AML-193 (cell line): ENCODE measurements at places on chromosomes 4 and X.
A peak's percentile ranks its signal among the peaks of the same experiment; 100 is the strongest.

DNA sequence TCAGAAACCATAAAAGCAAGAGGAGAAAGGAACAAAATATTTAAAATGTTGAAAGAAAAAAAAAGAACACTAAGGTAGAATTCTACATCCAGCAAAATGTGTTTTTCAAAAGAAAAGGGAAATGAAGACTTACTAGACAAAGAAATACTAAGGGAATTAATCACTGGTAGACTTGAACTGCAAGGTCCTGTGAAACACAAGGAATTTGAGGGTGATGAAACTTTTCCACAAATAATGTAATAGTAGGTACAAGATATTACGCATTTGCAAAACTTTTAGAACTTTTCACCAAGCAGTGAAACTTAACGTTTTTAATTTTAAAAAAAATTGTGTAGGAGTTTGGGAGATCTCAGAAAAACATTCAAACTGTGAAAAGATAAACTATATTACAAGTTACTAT lies 180.3 kb upstream of the MAGEB16 start:
- no peak for DNase-seq

DNA sequence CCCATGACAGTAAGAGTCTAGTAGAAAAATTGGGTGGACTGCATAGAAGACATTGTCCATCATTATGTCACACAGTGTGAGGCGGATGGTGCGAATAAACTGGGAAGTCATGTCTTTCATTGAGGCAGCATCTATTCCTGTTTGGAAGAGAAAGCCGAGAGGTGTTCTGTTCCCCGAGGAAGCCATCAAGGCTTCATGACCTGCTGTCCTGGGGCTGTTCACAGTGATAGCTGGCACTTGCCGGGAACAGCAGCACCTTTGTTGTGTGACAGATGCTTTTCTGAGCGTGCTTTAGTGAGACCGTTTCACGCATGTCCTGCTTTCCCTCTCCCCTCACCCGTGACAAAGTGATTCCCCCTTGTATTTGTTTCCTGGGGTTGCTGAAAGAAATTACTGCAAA lies 20.3 kb downstream of the RGS12 start:
- DNase-seq: no peak

GRCh38 chrX:108224727-108225621 lies 133.4 kb downstream of the ATG4A start:
- DNase-seq: no peak

DNA sequence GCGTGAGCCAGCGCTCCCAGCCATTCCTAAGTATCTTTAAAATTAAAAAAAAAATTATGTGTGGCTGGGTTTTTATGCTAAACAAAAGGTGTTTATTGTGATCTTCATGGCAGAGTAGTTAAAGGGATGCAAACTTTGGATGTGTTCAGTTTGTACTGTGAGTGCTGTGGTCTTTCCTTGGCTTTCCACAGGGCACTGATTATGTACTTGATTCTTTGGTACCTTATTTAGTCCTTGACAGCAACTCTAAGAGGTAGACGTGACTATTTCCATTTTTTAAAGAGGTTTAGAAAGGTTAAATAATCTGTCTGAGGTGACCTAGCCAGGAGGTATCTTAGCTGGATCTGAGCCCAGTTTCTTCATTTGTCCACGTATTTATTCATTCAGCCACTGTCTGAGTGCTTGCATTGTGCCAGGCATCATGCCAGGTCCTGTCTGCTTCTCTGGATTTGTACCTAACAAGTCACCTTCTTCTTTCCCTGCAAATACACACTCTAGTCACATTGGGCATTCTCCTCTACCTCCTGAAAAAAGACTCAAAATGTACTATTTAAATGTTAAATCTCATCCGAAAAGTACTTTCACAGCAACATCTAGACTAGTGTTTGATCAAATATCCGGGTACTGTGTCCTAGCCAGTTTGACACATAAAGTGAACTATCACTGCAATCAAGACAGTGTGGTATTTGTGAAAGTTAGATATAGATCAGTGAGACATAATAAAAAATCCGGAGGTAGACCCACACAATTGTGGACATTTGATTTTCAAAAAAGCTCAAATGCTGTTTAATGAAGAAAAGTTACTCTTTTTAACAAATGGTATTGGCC lies 31.5 kb downstream of the WWC2 start:
- DNase-seq: no peak

DNA sequence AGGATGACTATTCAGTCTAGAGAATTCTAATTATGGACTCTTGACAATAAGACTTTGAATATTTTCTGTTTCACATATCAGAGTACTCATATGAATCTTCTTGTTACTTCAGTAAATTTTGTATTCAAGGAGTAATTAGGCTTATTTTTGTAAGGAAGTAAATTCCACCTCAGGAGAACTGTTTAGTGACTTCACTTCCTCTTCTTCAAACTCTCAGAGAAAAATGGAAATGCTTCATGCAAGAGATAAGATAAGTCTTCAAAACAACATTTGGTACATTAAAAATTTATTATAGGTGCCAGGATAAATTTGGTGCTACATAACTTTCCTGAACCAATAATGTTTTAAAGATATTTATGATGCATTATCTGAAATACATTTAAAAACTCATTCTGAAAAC lies 1421.9 kb downstream of the PCDH7 start:
- DNase-seq: peak; percentile 39

GRCh38 chrX:24335871-24336270 lies 22.0 kb upstream of the SUPT20HL2 start:
- DNase-seq: no peak

- no peak for DNase-seq
These were observed 1.1 kb downstream of the RPS6KA6 start for GRCh38 chrX:84186603-84187532.

- DNase-seq: peak; percentile 49
These were observed 25.1 kb downstream of the XIAP start for GRCh38 chrX:123884809-123885408.

DNA sequence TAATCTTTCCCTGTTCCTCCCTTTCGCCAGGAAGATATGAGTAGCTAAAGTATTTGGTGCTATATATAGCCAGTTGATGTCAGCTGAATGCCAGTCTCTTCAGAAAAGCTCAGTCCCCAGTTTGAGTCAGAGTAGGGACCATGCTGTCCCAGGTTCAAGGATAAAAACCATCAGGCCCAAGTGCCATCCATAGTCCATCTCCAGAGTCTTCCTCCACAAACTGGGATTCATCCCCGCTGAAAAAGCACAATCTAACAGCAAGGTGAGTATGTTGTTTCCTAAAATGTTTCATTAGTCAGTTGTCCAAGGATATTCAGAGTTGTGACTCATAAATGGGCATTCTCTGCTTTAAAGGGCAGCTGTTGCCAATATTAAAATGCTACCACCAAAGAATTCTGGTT lies at the start of gene MYOZ2:
TSS of gene MYOZ2 (plus strand) at position 112 of the 401 bp plus-strand sequence. CDS start 694 bp downstream, outside the sequence.
- no peak for DNase-seq

GRCh38 chrX:123859409-123859845 lies 426 bp upstream of the XIAP start:
- DNase-seq: peak; percentile 60

DNA sequence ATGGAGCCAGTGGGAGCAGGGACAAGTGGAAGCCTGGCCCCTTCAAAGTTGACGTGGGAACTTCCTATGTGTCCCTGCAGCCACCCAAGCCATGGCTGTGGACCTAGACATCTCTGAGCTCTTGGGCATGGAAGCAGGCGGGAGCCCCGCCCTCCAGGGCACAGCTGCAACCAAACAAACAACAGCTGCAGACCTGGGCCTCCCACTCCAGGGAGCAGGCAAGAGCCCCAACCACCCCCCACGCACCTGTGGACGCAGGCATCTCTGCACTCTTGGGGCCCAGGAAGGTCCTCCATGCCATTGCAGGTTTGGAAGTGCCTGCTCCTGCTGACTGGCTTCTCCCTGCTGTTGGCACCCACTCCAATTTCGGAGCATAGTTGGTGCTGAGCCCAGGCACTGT lies 118.6 kb downstream of the ZMAT1 start:
- no peak for DNase-seq

- no peak for DNase-seq
These were observed 236.6 kb upstream of the ANKRD50 start for GRCh38 chr4:124948976-124949597.

DNA sequence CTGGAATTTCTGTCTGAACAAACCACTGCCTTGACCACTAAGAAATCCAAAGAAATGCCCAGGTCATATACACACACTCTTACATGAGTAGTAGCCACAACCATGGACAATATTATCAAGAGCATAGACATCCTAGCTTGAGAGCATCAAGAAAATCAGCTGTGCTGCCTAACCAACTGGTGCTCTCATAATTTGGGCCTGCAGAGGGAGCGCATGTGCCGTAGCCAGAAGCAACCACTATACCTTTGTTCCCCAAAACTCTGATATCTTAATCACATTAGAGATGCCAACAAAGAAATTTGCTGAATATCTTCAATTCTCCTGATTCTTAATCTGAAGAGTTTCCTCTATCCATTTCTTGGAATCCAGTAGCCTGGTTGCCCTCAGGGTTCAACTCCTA lies 163.6 kb downstream of the ZNF674 start:
- peak; percentile 30 for DNase-seq

DNA sequence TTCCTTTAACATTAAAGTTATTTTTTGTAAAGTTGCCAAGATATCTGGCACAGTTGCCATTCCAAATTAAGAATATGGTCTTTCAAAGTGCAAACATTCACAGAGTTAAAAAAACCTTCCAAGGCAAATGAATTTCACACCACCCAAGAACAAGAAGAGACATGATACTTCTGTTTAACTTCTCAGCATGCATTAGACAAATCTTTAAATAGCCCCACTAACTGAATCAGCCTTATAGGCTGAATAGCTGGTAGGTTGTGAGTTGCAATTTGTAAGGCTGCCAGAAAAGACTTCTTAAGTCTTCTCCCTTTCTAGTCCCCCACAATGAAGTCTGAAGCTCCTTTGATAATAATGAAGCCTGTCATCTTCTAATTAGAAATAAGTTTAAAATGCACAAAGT lies 95.6 kb downstream of the MAPK10 start:
- no peak for DNase-seq

DNA sequence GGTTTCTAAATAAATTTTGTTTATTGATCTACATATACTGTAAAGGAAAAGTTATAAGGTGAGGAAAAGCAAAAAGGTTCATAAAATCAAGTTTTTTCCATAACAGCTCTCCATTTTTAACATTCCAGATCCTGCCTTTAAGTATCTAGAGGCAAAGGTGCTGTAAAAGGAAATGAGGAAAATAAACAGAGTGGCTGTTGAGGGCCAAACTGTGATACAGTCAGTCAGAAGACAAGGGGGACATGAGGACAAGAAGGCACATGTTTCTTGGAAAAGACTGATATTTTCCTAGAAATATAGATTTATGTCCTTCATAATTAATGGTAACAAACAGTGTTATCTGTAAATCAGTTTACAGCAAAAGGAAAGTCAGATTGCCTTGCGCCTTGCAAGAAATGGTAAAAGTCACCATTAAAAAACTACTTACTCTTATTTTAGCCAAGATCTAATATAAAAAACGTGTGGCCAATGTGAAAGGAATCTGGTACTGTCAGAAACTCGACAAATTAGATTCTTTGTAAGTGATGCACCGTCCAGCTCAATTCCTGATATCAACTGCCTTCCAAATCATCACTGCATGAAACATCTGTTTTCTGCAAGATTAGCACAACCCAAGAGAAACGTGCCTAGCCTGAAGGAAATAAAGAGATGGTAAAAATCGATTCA lies 34.0 kb upstream of the VEGFD start:
- no peak for DNase-seq

GRCh38 chr4:158159054-158159717 lies 13.6 kb downstream of the GASK1B start:
- no peak for DNase-seq

DNA sequence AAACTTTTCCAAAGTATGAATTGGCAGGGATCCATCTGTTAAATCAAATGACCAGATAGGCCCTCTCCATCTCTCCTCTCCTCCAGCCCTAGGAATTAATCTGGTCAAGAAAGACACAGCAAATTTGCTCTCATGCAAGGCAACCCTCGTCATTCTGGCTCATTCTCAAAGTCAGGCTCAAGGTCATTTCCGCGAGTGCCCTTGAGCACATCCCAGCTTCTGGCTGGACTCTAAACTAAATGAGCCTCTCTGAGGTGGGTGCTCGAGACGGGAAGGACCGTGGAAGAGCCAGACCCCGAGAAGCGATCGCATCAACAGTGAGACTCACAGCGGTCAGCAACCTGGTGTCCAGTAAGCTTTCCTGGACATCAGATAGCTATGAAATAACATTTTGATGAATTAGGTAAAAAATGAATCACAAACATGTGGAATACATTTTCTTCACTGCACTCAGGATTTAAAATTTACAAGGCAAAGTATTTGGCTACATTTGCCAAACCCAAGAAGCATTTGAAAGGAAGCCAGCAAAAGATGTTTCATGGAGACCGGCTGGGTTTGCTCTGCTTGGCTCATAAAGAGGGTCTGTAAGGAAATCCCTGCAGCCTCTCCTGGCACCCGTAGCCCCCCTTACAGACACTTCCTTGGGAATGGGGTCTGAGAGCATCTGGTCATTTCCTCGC lies 121.0 kb downstream of the ENPP6 start:
- DNase-seq: no peak

DNA sequence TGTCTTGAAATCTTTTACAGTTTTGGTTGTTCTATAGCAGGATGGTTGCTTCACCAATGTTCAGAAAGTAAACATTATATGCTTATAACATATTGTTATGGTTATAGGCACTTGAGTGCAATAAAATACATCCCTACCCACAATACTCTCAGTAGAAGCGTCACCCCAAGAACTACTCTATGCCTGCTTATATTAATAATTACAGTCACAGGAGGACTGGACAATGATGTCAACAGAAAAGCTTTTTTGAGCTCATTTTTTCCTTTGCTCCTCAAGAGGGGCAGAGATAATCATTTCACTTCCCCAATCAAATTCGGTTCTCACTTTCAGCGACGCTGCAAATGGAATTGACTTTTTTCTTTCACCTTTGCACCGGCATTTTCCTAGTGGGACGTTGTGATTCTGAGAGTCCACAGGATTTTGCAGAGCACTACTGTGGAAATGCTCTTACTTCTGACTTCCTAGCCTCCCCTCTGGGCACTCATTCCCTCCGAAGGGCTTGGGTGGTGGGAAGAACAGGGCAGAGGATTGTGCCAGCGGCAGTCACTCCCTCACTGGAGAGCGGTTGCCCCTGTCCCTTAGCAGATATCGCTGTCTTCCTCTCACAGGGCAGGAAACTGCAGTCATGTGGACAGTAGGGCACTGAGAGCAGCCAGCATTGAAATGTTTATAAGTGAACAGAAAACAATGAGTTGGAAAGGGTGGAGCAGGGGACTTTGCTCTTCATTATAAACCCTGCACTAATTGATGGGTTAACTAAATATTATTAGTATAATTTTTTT lies 24.9 kb upstream of the SGMS2 start:
- no peak for DNase-seq

DNA sequence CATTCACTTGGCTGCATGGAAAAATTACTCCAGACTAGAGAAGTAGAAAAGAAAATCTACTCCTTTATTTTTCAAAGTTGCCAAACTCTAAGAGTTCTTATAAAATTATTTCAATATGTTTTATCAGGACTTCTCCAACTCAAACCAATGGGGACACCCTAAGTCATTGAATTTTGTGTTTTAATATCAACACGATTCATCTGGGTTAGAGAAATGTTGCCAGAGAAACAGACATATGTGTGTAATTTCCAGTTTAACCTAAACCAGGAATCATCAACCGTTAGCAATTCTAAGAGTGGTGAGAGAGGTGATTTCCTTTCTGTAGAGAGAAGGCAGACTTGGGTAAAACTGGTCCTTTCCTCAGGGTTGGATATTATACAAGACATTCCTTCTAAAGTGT lies 291.8 kb downstream of the LDB2 start:
- no peak for DNase-seq

GRCh38 chr4:3682236-3683076 lies 83.7 kb upstream of the ADRA2C start:
- DNase-seq: no peak

GRCh38 chr4:129043523-129043922 lies 49.8 kb downstream of the SCLT1 start:
- DNase-seq: peak; percentile 49

GRCh38 chrX:13825178-13825762 lies 8.4 kb upstream of the GPM6B start:
- no peak for DNase-seq
